ENCODE measurements at places on chromosomes 6 and 20.
A peak's percentile ranks its signal among the peaks of the same experiment; 100 is the strongest.

- no peak for DNase-seq
Measured at GRCh38 chr20:24872291-24873024, 76.6 kb upstream of the CST7 start.

- no peak for DNase-seq
Measured at GRCh38 chr20:59814840-59815340, 118.5 kb downstream of the SYCP2 start.

- DNase-seq = no peak
Measured at GRCh38 chr6:42790549-42791181, 8.8 kb downstream of the BICRAL start.

GRCh38 chr6:100617633-100618350 lies 153.1 kb upstream of the SIM1 start:
- no peak for DNase-seq

- no peak for DNase-seq
Measured at GRCh38 chr6:53831936-53832660, 37.3 kb downstream of the LRRC1 start.

GRCh38 chr6:25035512-25036435 lies 100.0 kb upstream of the RIPOR2 start:
- no peak for DNase-seq

GRCh38 chr6:9087470-9087869 lies 652.1 kb upstream of the SLC35B3 start:
- DNase-seq = no peak

- DNase-seq = peak; percentile 63
Measured at GRCh38 chr6:33579828-33580714, at the start of gene BAK1. TSS of gene BAK1 (minus strand) at chr6:33580276. CDS start at chr6:33577604, 2,672 bp downstream.

DNA sequence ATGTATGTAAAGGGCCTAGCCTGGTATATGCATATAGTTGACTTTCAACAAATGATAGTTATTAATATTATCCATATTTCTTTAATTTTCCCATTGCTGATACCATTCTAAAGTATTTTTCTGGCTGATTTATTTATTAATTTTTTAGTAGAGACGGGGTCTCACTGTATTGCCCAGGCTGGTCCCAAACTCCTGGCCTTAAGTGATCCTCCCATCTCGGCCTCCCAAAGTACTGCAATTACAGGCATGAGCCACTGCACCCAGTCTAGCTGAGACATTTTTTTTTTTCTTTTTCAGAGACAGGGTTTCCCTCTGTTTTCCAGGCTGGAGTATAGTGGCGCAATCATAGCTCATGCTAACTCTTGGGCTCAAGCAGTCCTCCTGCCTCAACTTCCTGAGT lies 29.8 kb upstream of the MROH8 start:
- no peak for DNase-seq

GRCh38 chr6:45722876-45723275 lies 292.8 kb downstream of the CLIC5 start:
- DNase-seq = no peak

DNA sequence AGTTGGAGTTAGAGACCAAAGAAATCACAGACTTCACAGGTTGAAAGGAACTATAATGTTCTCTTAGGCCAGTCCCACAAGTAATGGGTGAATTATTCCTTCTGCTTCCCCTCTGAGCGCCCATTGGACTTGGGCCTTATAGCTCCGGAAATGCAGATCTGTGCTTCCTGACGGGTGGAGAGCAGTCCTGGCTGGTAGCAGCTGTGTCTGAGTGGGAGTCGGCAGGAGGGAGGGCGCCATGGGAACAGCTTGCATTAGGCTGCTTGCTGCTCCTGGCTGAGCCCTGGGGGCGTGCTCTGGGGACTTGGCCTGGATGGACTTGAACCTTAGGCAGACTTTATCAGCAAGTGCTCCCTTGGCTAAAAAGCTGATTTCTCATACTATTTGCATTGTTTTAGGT lies 18.4 kb upstream of the NUP153 start:
- no peak for DNase-seq

GRCh38 chr20:10502098-10502526 lies 67.0 kb downstream of the SLX4IP start:
- no peak for DNase-seq

DNA sequence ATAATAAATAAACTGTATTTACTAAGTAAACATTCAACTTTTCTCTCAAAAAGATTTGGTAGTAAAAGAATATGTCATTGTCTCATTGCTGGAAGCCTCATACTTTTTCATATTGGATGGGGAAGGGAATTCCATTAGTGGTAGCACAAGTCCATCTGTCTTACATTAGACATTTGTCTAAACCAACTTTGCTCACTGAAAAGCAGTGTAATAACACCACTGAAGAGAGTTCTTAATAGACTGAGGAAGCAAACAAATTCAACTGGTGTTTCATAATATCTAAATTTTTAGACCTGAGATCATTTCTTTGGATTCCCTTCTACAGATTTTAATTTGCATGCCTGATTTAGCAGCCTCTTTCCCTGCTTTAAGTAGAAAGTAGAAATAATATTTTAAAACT lies 62.7 kb downstream of the PLCB1 start:
- peak; percentile 55 for DNase-seq

DNA sequence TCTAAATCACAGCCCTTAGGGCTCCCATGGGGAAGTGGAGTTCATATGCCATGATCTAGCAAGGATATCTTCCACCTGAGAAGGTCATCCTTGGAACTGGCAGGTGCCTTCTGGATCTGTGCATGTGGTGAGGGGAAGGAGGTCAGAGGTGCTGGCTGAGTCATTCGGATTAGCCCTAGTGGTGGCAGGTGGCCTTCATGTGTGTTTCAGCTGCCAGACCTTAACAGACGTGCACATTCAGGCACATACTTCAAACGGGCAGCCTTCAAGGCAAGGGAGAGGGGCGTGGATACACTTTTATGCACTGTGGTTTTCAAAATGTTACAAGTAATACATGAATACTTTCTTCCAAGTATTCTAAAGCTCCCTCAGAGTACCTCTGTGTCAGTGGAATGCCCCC lies 51.2 kb downstream of the BMP6 start:
- DNase-seq = no peak

DNA sequence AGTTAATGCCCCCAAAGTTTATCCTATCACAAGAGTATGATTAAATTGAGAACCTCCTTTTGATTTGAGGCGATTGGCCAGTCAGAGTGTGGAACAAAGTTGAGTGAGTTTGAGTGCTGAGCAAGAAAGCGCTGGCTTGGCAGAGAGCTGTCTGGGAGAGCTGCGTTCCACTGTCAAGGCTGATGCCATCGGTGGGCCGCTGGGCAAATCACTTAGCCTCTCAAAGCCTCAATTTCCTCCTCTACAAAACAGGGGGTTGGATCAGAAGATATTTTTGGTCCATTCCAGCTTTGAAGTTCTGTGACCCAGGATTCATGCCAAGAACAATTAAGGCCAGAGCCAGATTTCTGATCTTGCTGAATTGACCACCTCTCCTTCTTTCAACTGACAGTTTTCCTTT lies 60.2 kb downstream of the TMEM242 start:
- no peak for DNase-seq

DNA sequence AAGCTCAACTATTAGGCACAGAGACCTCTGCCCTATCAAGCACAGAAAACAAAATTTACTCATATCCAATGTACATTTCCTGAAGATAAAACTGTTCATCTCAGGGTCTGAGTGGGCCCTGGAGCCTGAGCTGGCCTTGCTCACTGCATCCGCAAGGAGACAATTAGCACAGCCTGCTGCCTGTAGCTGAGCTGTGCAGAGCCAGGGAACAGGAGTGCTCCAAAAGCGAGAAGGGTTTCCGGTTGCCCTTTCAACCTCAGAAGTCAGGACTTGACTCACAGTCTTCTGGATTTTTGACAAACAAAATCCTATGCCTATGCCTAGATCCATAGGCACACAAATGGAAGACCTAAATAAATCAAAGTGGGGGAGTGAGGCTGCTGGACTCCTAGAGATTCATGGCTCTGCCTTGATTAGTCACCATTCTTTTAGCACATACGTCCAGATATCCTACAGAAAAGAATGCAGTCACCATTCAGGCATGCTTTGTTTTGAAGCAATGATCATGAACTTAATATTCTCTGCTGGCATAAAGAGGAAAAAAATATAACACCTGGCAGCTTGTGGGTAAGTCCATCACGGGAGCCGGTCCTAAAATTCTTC lies 73.5 kb downstream of the BFSP1 start:
- no peak for DNase-seq

GRCh38 chr20:61430228-61430624 lies 178.2 kb downstream of the CDH4 start:
- DNase-seq = no peak

GRCh38 chr6:25787428-25787827 lies 32.9 kb downstream of the SLC17A4 start:
- no peak for DNase-seq

GRCh38 chr6:140671926-140672325 lies 1297.5 kb upstream of the CITED2 start:
- no peak for DNase-seq

- no peak for DNase-seq
Measured at GRCh38 chr6:15131651-15132061, 114.2 kb upstream of the JARID2 start.

- peak; percentile 91 for DNase-seq
Measured at GRCh38 chr6:1479095-1479494, 89.7 kb downstream of the FOXF2 start.

DNA sequence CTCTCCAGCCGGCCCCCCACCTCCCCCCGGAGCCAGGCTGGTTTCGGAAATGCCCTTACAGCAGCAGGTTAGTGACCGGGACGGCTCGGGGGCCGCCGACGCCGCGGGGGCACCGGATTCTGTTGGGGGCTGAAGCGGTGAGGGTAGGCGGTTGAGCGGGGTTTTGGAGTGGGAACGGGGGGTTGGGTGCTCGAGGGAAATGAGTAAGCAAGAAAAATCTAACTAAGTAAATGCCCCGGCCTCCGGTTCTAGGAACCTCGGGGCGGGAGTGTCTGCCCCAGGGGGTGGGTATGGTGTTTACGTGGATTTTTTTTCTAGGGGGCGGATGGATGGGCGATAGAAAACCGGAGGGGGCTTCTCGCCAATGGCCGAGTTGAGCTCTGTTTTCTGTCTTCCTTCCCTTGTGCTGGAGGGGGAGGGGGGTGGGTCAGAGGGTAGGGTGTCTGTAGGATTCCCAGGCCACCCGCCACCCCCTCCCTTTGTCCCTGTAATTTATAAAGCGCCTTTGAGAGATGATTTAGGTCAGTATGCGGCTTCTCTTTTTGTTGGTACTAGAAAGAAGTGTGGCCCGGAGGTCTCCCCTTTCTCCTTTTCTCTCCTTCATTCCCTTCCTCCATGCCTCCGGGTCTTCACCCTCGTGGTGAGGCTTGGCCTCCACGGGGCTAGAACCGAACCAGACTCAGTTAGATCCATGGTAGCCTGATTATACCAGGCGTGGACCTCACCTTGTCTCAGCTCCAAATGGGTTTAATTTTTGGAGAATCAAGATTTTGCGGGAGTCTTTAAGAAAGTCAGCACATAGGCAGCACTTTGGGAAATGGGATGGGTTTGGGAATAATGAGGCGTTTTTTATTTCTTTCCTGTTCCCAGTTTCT lies 2.3 kb downstream of the E2F3 start:
- no peak for DNase-seq

DNA sequence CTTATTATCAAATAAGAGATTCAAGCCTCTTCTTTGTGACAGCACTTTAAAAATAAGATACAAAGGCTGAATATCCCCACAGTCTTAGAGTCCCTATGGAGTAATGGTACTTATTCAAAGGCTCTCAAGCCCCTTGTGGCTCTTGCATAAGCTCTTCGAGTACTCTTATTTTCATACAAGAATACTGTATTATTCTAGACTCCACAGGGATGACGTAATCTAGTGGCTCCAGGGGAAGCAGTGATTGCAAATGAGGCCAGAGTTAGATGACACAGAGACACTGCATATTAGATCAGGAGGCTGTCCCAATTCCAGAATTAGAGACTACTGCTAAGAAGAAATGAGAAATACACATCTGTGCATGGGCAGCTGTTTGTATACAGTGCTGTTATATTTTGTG lies 1195.9 kb upstream of the MAP3K7 start:
- DNase-seq = no peak

DNA sequence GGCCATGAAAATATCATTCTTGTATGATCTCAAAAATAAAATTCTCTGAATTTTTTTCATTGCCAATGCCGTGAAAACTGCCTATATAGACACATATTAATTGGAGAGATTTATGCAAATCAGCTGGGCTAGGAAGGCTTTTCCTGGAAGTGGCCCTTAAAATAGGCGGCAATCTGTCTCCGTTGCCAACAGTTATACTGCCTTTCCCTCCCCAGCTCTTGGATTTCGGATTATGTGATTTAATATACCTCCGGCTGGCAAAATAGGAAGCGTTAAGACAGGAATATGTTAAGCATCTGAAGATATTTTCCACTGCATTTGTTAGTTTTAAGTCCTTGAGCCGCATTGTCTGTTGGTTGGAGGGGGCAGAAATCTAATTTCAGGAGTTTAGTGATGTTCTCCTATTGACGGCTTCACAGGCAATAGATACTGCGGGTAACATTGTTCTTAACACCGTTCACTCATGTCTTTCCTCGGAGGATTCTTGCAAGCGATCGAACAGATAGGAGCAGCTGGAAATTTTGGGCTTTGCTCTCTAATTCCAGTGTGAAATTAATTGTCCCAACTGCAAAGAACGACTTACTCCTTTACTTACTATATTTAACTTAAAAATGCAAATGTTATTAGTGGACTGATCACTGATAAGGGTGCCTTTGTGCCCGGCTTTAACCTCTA lies 113.3 kb downstream of the LINC00237 start:
- no peak for DNase-seq

DNA sequence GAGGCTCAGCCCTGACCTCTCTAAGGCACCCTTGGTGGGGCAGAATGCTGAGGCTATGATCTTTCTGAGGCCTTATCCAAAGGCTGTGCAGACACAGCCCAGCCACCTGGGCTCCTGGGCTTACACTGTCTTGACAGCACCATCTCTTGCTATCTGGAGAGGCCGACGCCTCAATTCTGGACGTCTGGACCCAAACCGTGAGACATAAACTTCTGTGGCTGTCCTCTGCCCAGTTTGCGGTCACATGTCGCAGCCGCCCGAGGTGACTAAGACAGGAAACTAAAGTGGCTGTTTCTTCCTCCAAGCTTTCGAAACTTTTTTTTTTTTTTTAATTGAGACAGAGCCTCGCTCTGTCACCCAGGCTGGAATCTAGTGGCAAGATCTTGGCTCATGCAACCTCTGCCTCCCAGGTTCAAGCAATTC lies 49.3 kb downstream of the PRR18 start:
- DNase-seq = no peak

GRCh38 chr20:46046588-46047310 lies 17.7 kb downstream of the SLC12A5 start:
- DNase-seq = no peak

DNA sequence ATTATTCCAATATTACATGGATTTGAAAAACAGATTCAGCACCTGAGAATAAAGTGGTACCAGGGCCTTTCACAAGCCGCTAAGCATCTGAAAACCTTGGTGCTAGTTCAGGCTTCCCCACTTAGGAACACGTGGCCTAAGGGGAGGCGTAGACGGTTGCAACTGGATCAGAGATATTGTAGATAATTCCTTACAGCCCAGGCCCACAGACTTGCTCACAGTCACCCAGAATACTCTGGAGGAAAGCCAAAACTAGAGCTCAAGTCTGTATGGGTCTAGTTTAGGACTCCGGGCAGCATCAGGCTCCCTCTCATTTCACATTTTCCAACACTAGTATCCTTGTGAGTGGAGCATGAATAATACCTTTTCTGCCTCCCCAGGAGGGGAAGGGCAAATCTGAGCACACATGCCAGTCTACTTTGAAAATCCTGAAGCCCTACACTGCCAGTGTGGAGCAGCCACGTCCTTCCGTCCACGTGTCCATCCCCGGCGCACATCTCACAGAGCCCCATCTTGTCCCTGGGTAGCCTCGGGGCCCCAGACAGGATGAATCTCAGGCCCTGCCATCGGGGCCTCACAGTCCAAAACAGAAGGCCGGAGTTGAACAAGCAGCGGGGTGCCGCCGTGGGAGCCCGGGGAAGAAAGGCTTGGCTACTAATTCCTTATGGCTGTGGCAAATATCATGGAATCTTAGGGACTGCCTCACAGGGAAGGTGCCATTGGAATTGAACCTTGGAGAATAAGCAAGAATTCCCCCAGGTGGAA lies 299.3 kb downstream of the NRN1 start:
- no peak for DNase-seq
